Effector memory CD4-positive, alpha-beta T cell (primary cell): ENCODE measurements at places on chromosomes 2 and 18.

GRCh38 chr2:223210489-223210888, 158.5 kb downstream of the KCNE4 start:
- no peak overlapping the region for H3K4me3 ChIP-seq
- no peak for DNase-seq
- no peaks in the 10 kb centered on the region for H3K36me3 ChIP-seq

DNA sequence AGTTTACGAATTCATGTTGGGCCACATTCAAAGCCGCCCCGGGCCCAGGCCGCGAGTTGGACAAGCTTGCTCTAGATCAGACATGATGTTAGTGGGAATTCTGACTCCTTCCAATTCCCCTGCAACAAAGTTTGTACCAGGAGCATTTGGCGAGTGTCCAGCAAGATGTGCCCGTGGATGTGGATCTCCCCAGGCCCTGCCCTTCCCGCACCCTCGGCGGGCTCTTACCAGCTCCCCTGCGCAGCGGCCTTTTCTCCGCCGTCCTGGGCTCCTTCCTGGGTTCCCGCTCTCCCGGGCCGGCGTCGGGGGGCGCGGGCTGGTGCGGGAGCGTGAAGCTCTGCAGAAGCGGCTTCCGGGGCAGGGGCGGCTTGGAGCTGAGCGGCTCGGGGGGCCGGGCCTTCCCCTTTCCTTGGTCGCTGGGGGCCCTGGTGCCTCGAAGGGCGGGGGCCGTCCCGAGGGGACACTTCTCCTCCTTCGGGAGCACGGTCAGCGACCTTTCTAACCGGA, 90.8 kb upstream of the MGAT4A start:
- no peaks in the 10 kb centered on the region for H3K36me3 ChIP-seq
- no peak overlapping the region for H3K27ac ChIP-seq
- H3K4me1 ChIP-seq, result peaks cover 6% of the 10 kb centered on the region
- DNase-seq, result no peak
- H3K27me3 ChIP-seq, result no peaks in the 10 kb centered on the region
- H3K4me3 ChIP-seq, result no peak overlapping the region

DNA sequence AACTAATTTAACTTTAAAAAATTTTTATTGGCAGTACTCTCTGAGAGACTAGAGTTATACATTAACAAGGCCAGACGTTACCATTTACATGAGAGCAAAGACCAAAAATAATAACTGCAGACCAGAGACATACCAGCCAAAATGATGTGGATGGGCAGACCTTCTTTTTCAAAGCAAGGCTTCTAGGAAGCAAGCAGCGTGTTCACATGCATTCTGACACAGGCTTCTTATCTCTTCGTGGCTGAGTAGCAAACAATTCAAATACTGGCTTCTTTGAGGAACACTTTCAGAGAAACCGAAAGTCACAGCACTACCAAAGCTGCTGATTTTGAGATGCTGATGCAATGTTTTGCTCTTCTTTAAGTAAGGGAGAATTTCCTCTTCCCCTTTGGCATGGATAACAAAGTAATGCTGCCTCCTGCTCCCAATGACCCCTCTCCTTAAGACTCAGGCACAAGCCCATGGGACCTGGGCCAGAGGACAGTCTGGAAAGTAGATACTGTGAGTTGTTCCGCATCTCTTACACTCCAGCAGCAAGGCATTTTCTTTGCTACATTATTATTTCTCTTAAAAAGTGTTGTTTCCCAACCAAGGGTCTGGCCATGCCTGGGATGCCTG, 181.9 kb downstream of the MREG start:
- no peak overlapping the region for H3K27ac ChIP-seq
- no peaks in the 10 kb centered on the region for H3K36me3 ChIP-seq
- no peak for DNase-seq
- H3K4me3 ChIP-seq, result no peak overlapping the region
- H3K27me3 ChIP-seq, result no peaks in the 10 kb centered on the region

DNA sequence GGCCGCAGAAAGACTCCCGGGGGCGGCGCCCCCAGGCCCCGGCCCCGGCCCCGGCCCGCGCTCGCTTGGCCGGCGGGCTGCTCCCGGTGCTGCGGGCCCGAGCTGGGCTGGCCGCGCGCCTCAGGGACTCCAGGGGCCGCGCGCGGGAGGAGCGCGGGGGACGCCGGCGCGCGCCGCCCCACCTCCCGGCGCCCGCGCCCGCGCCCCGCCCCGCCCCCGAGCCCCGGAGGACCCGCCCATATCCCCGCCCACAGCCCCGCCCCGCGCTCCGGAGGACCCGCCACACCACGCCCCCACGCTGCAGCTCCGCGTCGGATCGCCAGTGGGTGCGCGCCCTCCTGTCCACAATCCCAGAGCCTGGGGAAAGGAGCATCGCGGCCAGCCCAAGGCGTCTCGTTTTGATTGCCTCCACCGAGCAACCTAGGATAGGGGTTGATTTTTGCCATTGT, at the start of gene PARD6G:
Gene PARD6G, minus strand, starts transcription at position 122 of the 449 bp plus-strand sequence. CDS start 166 bp downstream, outside the sequence.
- no peak within 1 kb of the TSS for H3K27ac ChIP-seq
- no peaks in the 10 kb centered on the region for H3K36me3 ChIP-seq
- peak within 1 kb of the TSS; percentile 53 for H3K4me3 ChIP-seq
- H3K27me3 ChIP-seq, result peaks cover 18% of the 10 kb centered on the region
